Non-pigmented ciliary epithelial cell (primary cell): ENCODE measurements at places on chromosomes 5 and 9.

DNA sequence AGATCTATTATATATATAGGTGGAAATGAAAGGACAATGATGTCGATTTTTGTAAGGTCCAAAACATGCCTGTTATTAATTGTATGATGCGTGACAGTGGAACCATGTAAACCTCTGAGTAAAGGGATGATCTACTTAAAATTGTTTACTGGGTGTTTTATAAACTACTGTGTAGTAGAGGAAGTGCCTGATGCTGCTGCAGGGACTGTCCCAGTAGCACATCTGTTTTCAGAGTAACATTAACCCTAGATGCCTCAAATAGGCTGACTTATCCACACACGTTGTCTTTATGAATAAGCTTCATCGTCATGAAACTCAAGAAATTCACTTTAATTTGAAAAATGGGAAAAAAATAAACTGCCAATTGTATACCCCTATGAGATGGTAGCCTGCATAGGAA lies 1.7 kb downstream of the CAMK4 start:
- no peak for DNase-seq

DNA sequence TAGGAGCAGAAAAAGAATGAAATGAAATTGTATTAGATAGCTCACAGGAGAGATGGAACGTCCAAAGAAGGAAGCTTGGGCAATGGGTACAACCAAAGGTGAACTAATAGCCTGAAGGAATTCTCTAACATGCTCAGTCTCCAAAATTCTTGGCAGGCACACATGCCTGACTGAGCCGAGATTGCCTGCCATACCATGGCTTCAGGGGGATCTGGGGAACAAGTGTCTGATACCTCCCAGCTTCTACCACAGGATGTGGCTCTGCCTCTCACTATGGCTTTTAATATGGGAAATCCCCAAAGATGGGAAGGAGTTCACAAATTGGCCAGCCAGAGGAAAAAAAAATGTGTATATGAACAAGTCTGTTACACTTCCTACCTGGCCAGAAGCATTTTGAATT lies 3.6 kb upstream of the PALM2AKAP2 start:
- no peak for DNase-seq

GRCh38 chr5:170403675-170404074 lies 14.5 kb upstream of the KCNMB1 start:
- DNase-seq = no peak

GRCh38 chr5:87393331-87393730 lies 19.4 kb downstream of the CCNH start:
- peak; percentile 68 for DNase-seq

DNA sequence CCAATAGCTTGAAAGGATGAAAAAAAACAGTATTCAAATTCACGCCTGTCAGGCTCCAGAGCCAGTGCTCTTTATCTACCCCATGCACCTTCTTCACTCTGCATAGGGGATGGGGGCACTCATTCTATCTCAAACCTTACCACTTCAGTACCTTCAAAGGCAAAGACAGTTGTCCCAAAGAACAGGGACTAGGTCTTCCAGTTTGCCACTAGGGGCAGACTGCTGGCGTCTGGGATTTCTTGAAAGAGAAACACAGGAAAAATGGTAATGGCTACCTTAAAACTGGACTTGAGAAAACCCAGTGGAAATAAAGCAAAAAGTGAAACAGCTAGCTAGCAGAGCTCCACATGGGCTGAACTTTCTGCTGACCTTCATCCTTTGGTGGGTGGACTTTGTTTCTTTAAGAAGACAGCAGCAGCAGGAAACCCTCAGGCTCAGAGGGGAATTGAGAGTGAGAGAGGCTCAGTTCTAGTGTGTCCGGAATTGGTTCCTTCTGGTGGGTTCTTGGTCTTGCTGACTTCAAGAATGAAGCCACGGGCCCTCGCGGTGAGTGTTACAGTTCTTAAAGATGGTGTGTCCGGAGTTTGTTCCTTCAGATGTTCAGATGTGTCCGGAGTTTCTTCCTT lies 41.0 kb upstream of the SLC36A1 start:
- peak; percentile 1 for DNase-seq

- no peak for DNase-seq
These were observed 8.2 kb upstream of the DRD1 start for GRCh38 chr5:175452166-175452565.

- no peak for DNase-seq
These were observed 316.4 kb downstream of the ARHGAP26 start for GRCh38 chr5:143086546-143086907.

GRCh38 chr5:158812408-158812807 lies 287.3 kb downstream of the EBF1 start:
- no peak for DNase-seq

GRCh38 chr5:180126716-180127681 lies 55.4 kb upstream of the RNF130 start:
- no peak for DNase-seq

DNA sequence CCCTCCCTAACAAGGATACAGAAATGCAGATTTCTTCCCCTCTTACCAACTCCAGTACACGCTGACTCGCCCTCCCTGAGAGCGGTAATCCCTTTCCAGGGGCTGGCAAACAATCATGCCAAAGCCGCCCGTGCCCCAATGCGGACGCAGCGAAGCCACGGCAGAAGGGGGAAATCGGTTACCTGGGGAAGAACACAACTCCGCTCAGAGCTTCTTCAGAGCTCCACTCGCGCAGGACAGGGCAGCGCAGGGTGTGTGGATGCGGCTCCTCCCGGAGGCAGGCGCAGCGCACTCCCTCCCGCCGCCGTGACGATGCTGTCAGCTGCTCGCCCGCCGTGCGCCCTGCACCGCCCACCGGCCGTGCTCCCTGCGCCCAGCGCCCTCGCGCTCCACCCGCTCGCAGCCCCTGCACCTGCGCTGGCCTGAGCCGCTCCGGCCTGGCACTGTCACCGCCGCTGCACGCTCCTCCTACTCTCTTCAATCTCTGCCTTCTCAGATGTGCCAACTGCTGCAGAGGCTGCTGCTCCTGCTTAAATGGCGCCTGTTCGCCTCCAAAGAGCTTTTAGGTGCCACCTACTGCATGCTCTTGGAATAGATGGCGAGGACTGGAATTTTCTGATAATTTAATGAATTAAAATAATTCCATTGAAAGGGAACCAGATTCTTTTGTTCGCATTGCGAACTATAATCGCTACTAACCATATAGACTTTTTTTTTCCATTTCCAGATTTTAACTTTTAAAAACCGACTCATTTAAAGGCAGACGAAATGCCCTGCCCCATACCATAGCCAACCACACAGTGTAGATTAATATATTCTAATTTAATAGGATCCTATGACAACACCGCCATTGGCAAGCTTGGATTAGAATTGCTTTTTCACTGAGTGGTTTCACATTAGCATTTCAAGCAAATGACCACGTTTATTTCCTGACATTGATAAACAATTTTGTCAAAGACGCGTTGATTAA lies at the start of gene DIRAS2:
DIRAS2 (minus strand) TSS at position 255 of the 970 bp plus-strand sequence. CDS start 28,997 bp downstream, outside the sequence.
- peak; percentile 14 for DNase-seq

DNA sequence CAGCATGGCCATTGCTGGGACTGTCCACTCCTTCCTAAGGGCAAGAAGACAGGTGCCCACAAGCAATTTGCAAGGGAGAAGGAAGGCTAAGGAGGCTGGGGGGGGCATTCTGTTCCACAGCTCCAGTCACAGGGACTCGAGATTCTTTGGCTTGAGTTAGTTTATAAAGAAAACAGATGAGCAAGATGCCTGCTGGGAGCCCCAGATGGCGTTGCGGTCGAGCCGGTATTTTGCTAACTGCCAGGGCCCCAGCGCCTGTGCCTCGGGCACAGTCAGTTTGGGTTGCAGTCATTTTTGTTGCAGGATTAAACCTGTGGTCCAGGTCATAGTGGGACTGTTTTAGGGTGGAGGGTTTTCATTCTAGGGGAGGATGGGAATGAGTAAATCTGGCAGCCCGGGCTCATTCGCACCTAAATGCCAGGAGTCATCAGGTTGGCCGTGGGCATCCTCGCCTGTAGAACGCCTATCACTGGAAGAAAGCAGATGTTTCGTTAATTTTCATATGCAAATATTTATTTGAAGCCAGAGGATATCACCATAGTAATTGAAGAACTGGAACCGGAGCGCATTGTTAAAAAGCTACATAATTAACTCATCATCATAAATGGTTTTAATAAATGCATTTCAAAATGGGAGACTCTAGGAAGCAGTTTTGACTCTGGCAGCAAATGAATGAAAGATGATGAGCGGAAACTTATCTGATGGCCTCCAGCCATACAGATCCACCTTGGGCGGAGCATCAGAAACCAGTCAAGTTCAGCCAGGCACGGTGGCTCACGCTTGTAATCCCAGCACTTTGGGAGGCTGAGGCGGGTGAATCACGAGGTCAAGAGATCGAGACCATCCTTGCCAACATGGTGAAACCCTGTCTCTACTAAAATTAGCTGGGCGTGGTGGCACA lies 87.1 kb upstream of the FCN2 start:
- no peak for DNase-seq

GRCh38 chr9:92631452-92632343 lies 38.2 kb downstream of the IPPK start:
- DNase-seq = no peak

DNA sequence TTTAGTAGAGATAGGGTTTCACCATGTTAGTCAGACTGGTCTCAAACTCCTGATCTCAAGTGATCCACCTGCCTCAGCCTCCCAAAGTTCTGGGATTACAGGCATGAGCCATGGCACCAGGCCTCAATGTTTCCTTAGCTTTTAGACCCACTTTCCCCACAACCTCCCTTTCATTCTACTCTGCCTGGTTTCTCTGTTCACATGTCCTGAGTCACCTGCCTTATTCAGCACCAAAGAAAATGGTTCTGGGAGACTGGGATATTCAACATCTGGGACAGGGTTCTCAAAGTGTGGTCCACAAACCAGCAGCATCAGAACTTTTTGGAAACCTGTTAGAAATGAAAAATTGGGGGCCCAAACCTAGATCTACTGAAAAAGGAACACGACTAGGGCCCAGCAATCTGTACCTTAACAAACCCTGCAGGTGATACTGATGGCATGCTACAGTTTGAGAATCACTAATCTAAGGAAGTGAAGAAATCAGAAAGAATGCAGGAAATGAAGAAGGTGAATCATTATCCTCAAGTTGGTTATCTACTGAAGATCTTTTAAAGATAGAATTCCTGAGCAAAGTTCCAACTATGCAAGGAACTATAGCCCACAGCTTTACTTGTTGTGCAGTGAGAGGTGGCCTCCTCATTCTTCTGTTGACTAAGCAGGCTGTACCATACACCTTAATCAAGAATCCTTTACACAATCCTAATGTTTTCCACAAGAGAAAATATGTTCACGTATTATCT lies 51.8 kb upstream of the CTNNAL1 start:
- DNase-seq = no peak

DNA sequence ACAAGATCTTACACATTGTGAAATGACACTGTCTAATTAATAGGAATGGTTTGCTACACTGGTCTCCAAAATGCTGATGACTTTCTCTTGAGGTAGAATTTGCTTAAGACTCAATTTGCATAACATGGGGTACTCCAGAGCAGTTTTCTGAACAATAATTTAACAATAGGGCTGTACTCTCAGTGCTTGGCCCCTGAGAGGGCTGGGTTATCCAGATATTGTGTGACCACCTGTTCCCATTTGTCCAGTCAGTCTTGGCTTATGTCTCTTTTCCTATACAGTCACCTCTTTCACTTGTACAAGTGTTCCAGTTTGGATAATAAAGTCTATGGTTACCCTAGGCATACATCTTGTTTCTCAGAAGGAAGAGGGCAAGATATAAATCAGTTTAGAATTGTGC lies 17.9 kb downstream of the ZSWIM6 start:
- DNase-seq = no peak

DNA sequence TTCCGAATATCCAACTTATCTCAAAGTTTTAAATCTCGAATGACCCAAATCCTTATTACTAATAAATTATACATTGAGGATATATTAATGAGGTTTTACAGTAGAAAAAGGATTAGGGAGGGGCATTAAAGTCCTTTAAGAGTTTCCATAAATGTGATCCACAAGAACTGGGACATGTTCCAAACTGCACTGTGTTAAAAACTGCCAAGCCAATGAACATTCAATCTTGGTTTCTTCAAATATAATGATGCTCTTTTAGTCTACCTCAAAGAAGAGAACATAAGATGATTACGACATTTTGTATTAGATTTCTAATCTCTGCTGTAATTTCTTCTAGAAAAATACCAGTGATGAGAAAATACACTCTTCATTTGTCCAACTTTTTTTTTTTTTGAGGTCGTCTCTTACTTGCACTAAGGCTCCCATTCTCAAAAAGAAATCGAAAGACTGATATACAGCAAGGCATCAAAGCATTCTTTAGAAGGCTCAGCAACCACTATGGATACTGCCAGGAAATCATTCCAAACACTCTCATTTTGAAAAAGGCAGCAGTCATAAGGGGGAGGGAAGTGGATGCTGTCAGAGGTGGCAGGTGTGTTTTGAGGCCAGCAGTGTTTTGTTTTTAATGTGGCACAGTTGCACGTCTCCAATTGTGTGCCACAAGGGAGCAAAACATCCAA lies 1.7 kb downstream of the PTAR1 start:
- DNase-seq = no peak

- DNase-seq = no peak
These were observed 54.6 kb upstream of the ECM2 start for GRCh38 chr9:92590377-92590776.

- no peak for DNase-seq
These were observed 173.4 kb upstream of the CDH12 start for GRCh38 chr5:23026252-23027170.

DNA sequence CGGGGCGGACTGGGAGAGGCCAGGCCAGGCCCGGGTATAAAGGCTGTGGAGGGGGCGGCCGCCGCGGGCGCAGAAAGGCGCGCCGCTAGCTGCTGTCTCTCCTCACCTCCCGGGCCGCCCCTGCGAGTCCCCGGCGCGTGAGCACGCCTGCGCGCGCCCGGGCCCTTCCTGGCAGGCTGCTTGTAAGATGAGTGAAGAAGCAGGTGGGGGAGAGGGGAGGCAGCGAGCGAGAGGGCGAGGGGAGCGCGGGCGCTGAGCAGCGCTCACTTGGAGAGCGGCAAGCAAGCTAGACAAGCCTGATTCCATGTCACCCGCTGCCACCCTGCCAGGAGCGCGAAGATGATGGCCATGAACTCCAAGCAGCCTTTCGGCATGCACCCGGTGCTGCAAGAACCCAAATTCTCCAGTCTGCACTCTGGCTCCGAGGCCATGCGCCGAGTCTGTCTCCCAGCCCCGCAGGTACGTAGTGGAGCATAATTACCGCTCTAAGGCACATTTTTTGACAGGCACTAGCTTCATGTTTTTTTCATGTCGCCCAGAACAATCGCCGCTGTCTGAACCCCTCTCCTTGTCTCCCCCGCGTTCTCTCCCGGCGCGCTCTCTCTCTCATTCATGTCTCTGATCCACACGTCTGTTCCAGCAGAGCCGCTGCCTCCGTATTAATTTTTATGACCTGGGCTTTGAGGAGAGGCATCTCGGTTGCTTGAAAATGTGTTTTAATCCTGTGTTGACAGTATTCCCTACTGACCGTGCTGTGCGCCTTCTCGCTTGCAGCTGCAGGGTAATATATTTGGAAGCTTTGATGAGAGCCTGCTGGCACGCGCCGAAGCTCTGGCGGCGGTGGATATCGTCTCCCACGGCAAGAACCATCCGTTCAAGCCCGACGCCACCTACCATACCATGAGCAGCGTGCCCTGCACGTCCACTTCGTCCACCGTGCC lies at the start of gene POU4F3:
POU4F3 (plus strand) TSS at position 66 of the 941 bp plus-strand sequence; CDS start at position 340, 274 bp downstream.
- DNase-seq = no peak

- DNase-seq = no peak
These were observed 5.5 kb downstream of the CSNK1G3 start for GRCh38 chr5:123517476-123517875.
